ENCODE measurements at places on chromosomes 3 and 15. TPM values are rescaled to one million over a fixed set of nuclear protein-coding genes. Genes with fewer than 3 reads are reported as not detected.

DNA sequence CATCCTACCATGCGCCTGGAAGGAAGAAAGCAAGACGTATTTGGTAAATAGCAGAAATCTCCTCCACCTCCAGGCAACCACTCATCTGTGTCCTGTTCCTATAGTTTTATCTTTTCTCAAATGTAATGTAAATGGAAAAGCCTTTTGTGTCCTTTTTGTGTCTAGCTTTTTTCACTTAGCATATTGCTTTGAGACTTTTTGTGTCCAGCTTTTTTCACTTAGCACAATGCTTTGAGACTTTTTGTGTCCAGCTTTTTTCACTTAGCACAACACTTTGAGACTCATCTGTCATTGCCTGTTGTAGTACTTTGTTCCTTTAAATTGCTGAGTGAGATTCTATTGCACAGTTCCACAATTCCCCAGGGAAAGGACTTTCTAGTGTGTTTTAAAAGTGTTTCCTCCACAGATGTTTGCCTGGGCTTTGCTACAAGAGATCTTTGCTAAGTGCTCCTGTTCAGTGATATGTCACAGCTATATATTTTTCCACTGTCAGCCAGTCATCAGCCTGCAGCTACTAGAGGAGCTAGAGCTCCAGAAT lies 27.9 kb upstream of the MUC13 start:
- no peaks in the 10 kb centered on the region for H3K27me3 ChIP-seq
- H3K4me3 ChIP-seq = no peak overlapping the region
- H3K27ac ChIP-seq = no peak overlapping the region
- no peaks in the 10 kb centered on the region for H3K36me3 ChIP-seq

DNA sequence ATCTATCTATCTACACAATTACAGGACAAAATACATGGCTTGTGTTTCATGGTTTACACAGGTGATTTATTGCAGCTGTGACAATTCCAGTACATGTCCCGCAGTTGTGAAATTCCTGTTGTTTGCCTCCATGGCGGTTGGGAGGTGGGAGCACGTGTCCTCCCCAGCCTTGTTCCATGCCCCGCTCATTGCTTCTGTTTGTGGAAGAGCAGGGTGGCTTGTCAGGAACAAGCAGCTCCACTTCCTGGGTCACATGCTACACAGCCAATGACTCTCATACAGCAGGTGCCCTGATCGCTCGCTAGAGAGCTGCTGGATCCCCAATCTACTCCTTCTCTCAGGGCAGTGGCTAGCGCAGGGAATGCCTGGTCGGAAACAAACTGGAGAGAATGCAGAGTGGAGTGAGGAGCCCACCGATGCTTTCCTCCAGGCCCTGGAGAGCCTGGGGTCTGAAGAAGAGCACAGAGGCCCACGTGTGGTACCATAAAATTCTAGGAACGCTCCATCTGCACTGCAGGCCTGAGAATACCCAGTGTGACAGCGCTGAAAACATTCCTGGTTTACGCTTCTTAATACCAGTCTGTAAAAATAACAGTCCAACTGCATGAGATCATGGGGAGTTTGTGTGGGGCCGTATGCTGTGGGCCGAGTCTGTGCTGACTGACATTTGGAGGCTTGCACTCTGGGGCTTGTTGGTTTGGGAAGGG lies 270.6 kb upstream of the RGMA start:
- H3K36me3 ChIP-seq = no peaks in the 10 kb centered on the region
- no peak overlapping the region for H3K27ac ChIP-seq
- DNase-seq = peak; percentile 16

DNA sequence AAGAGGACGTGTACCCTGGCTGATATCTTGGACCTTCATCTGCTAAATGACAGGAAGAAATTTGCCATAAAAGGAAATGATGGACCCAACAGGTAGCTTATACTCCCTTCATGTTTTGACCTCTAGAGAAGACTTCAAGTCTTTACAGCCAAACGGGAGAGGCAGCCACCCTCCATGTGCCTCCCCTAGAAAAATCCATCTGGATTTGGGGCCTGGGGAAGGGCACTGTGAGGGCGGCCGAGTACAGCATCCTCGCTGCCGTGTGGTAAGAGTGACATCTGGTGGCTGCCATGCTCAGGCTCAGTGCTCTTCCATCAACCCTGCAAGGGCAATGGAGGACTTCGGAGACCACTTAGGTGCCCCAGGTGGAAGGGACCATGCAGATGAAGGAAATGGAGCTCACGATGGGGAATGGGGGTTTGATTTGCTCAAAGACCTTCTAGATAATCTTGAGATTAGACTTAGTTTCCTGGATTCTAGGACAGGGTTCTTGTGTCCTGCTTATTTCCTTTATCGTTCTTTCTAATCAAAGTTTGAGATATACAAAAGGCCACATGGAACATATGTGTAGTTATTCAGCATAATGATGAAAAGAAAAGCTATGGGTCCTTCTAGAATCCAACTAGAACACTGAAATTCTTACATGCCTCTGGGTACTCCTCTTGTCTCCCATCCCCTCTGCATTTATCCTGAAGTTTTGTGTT lies 44.4 kb downstream of the AQP9 start:
- no peak overlapping the region for H3K4me3 ChIP-seq
- peaks cover 16% of the 10 kb centered on the region for H3K27me3 ChIP-seq
- DNase-seq = peak; percentile 7
- H3K27ac ChIP-seq = no peak overlapping the region
- no peaks in the 10 kb centered on the region for H3K36me3 ChIP-seq

Gene IL17RB
- total RNA-seq = 0.16 TPM

GRCh38 chr3:151199554-151200438 lies 3.2 kb downstream of the GPR171 start:
- no peak overlapping the region for H3K27ac ChIP-seq
- no peaks in the 10 kb centered on the region for H3K36me3 ChIP-seq
- no peak overlapping the region for H3K4me3 ChIP-seq
- H3K27me3 ChIP-seq = no peaks in the 10 kb centered on the region
- no peaks in the 10 kb centered on the region for H3K4me1 ChIP-seq
- no peak for DNase-seq

Gene SLC2A2
- total RNA-seq = not detected

DNA sequence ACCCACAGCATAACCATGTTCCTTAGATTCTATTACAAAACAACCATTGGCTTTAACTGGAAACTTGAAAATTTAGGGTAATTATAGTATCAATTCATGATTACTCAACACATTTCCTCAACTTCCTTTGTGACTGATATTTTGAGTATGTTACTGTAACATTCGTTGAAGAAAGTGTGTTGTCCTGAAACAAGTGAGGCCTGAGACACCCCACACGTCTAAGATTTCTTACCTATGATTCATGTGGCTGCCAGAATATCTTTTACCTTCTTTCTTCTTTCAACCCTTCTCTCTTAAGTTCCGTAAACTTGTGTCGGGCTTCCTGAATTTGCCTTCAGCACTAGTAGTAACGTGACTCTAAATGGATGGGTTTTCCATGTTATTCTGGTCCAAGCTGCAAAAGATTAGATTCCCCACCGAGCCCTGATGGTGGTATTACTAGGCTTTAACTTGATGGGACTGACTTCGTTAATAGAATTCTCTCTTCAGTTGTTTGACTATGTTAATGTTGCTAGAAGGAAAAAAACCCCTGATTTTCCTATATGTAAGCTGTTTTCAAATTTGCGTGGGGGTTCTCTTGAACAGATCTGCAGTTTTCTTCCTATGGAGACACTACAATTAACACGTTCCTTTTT lies 296.0 kb upstream of the ICE2 start:
- no peaks in the 10 kb centered on the region for H3K36me3 ChIP-seq
- DNase-seq = no peak
- H3K4me3 ChIP-seq = no peak overlapping the region
- no peak overlapping the region for H3K27ac ChIP-seq
- peaks cover 5% of the 10 kb centered on the region for H3K4me1 ChIP-seq

Gene CIDEC
- total RNA-seq = not detected

DNA sequence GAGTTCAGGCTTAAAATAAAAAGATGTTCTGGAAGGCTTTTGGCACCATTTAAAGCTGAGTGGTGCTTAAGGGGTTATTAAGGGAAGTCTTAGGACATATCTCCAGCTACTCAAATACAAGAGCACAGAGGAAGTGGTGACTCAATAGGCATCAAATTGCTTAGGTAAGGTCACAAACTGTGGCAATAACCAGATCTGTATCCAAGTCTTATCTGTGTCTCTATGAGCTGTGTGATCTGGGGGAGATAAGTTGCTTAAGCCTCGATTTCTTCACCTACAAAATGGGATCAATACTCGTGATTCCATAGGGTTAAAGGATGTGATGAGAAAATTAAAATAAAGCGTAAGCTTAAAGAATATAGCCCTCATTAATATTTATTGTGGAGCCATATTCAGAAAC lies 7.6 kb downstream of the HDC start:
- no peaks in the 10 kb centered on the region for H3K27me3 ChIP-seq
- no peaks in the 10 kb centered on the region for H3K36me3 ChIP-seq
- no peak overlapping the region for H3K27ac ChIP-seq
- no peak overlapping the region for H3K4me3 ChIP-seq
- peak; percentile 51 for DNase-seq
- peaks cover 3% of the 10 kb centered on the region for H3K4me1 ChIP-seq

Gene USP4
- total RNA-seq = 31.8 TPM

Gene CDAN1
- total RNA-seq = 14.6 TPM

- H3K27me3 ChIP-seq = no peaks in the 10 kb centered on the region
- no peaks in the 10 kb centered on the region for H3K36me3 ChIP-seq
- H3K4me3 ChIP-seq = no peak overlapping the region
- H3K27ac ChIP-seq = peak overlapping the region; percentile 67
These were observed 238.5 kb upstream of the LRRN1 start for GRCh38 chr3:3560591-3561311.

Gene GOLGA8M
- 1.5 TPM for total RNA-seq

- H3K27ac ChIP-seq = no peak overlapping the region
- H3K36me3 ChIP-seq = no peaks in the 10 kb centered on the region
- no peak overlapping the region for H3K4me3 ChIP-seq
- H3K4me1 ChIP-seq = no peaks in the 10 kb centered on the region
These were observed 27.7 kb upstream of the LPP start for GRCh38 chr3:188126276-188126675.

DNA sequence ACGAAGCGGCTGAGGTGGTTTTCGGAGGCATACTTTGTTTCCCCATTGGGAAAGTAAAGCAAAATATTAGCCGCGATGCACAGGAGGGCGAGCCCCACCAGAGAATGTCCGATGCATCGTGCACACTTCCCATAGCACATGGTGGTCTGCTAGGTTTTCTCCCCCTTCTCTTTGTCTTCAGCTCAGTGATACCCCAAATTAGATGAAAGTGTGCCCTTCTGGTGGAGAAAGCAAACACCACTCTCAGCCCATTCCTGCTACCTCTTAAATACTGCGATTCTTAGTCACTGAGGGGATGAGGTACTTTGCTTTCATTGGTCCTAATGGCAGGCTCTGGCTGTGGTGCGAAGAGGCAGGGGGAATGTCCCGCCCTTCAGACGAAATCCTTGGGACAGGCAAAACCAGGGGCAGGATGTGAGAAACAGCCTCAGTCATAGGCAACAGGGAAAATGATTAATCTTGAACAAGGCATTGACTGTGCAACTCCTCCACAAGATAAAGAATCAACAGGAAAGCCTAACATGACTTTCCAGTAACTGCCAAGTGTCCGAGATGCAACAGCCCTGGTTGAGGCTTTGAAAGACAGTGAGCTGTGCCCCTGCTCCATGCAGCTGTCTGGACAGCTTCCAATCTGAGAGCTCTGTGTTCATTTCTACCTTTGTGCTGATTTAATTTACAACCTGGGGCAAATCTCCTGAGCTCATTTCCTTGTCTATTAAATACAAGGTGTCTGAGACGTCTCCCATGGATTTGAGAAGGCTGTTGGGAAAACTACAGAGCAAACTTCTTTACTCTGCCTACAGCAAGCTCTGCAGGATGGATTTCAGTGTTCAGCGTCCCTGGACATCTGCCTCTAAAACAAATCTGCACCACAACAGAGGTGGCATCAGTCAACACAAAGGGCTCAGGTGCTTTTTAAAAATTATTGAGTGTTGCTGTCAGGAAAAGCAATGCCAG lies at the start of gene TM4SF1:
TSS of gene TM4SF1 (minus strand) at position 242 of the 957 bp plus-strand sequence. CDS start at position 140, 102 bp downstream.
- H3K27me3 ChIP-seq = no peaks in the 10 kb centered on the region
- peaks cover 22% of the 10 kb centered on the region for H3K36me3 ChIP-seq
- peaks cover 45% of the 10 kb centered on the region for H3K4me1 ChIP-seq
- peak within 1 kb of the TSS; percentile 88 for H3K27ac ChIP-seq
- peak within 1 kb of the TSS; percentile 97 for H3K4me3 ChIP-seq
- peak; percentile 96 for DNase-seq

GRCh38 chr3:155585384-155585783 lies 159.5 kb downstream of the PLCH1 start:
- DNase-seq = peak; percentile 2
- H3K27ac ChIP-seq = no peak overlapping the region
- H3K27me3 ChIP-seq = no peaks in the 10 kb centered on the region
- H3K4me1 ChIP-seq = no peaks in the 10 kb centered on the region

DNA sequence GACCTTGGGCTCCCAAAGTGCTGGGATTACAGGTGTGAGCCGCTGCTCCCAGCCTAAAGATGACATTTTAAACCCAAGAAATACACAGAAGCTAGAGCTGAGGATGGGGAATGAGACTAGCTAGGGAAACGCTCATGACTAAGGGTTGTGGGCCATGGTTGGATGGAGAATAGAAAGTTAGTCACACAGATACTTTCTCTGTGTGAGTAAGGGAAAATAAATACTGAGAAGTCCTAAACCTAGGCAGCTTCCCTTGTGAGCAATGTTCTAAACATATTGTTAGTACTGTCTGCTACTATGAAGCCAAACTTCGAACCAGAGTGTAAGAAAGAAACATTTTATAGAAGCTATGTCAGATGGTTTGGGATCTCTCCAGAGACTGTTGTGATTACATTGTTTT lies 304.8 kb upstream of the STAC start:
- H3K27me3 ChIP-seq = no peaks in the 10 kb centered on the region
- no peaks in the 10 kb centered on the region for H3K36me3 ChIP-seq

- no peak for DNase-seq
- no peaks in the 10 kb centered on the region for H3K27me3 ChIP-seq
- no peaks in the 10 kb centered on the region for H3K4me1 ChIP-seq
- H3K36me3 ChIP-seq = no peaks in the 10 kb centered on the region
- no peak overlapping the region for H3K27ac ChIP-seq
These were observed 585.6 kb downstream of the TBL1XR1 start for GRCh38 chr3:176611703-176612102.

DNA sequence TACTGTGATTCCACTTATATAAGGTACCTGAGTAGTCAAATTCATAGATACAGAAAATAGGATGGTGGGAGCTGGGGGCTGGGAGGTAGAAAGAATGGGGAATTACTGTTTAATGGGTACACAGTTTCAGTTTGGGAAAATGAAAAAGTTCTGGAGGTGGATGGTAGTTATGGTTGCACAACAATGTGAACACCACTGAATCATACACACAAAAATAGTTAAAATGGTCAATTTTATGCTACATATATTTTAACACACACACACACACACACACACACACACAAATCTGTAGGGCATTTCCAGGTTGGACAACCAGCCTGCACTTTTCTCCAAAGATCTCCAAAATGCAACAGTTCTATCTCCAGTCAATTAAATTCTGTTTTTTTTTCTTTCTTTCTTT lies 1.4 kb downstream of the CCDC32 start:
- peaks cover 3% of the 10 kb centered on the region for H3K27me3 ChIP-seq
- no peak for DNase-seq
- peaks cover 6% of the 10 kb centered on the region for H3K4me1 ChIP-seq
- H3K36me3 ChIP-seq = no peaks in the 10 kb centered on the region
- H3K4me3 ChIP-seq = no peak overlapping the region

Gene RHOV
- 0.43 TPM for total RNA-seq

- peak overlapping the region; percentile 96 for H3K4me3 ChIP-seq
- H3K4me1 ChIP-seq = peaks cover 4% of the 10 kb centered on the region
- H3K36me3 ChIP-seq = no peaks in the 10 kb centered on the region
- H3K27ac ChIP-seq = peak overlapping the region; percentile 93
- no peaks in the 10 kb centered on the region for H3K27me3 ChIP-seq
These were observed 664 bp downstream of the PPCDC start for GRCh38 chr15:75023872-75024636.

Gene GOLGA8S
- 0.14 TPM for total RNA-seq

Gene RTP3
- not detected for total RNA-seq
